Activated T-helper 1 cell treated with anti-CD3 and anti-CD28 coated beads, Interleukin-2, amount 50 U/mL, for 16 hours (primary cell): ENCODE measurements at places on chromosomes 6 and 20.

DNA sequence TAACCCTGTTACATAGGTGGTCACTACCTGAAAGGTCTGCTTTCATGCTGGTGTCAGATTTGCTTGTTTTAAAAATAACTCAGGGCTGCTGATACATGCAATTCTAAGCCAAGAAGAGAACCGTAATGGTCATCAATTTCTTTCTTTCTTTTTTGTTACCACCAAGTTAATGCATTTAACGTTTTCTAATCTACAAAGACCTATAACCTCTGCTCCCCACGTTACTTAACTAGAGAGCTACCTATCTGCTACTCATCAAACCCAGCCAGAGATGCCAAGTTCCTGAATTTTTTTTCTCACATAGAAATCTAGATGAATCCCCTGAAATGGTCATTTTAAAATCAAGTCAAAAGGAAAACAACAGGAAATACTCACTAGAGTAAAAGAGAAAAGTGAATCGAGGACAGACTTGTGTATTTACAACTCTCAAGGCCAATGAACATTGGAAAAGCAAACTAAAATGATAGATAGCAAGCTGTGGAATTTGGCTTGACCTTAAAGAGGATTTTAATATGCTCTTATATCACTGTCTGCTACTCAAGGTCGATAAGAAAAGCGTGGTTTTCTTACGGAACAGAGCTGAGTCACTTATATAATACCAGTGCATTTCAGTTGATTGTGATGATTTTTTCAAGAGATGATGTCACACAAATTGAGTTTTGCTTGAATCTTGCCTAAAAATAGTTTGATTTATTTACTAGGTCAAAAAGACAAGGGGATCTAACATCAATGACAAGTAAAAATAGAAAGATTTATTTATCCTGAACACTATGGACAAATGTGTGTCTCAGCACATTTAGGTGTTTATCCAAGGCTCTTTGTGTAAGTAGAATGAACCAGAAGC lies 67.9 kb downstream of the SGK1 start:
- DNase-seq, result no peak

DNA sequence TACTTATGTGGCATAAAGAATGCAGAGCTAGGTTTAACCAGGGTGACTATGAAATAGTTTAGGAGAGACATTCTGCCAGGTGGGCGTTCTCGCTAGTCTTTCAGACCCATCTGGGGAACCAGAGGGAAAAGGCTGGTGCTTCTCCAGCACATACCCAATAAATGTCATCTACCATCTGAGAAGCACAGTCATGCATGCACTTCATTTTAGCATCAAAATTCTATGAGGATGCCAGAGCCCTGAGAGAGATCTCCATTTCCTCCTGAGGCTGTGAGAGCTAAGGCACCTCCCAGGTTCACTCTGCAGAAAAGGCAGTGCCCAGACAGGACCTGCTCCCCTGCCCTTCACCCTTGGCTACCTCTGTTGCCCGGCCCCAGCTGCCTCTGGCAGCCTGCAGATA lies 231.7 kb upstream of the PRND start:
- DNase-seq, result no peak

- DNase-seq, result no peak
Measured at GRCh38 chr20:4632876-4633275, 88.8 kb upstream of the PRND start.

- no peak for DNase-seq
Measured at GRCh38 chr6:114312931-114313330, 29.9 kb downstream of the HS3ST5 start.

- no peak for DNase-seq
Measured at GRCh38 chr6:4347877-4348276, 212.5 kb upstream of the ECI2 start.

GRCh38 chr20:23190557-23190956 lies 104.4 kb upstream of the CD93 start:
- no peak for DNase-seq

DNA sequence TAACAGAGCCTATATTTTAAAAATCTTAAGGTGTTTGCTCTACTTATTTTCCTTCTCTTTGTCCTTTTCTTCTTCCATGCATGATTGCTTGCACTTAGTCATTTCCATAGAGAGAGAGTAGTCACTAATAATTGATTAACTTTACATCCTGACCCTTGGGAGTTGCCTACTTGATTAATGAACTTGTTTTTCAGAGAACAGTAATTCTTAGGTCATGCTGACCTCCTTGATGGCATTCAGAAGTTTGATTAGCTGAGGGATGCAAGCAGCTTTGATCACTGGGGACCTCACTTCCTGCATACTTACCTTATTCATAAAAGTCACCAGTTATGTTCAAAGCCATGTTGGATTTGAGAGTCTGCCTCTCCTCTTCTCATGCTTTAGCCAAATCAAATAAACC lies 715.6 kb upstream of the ID4 start:
- DNase-seq, result no peak

DNA sequence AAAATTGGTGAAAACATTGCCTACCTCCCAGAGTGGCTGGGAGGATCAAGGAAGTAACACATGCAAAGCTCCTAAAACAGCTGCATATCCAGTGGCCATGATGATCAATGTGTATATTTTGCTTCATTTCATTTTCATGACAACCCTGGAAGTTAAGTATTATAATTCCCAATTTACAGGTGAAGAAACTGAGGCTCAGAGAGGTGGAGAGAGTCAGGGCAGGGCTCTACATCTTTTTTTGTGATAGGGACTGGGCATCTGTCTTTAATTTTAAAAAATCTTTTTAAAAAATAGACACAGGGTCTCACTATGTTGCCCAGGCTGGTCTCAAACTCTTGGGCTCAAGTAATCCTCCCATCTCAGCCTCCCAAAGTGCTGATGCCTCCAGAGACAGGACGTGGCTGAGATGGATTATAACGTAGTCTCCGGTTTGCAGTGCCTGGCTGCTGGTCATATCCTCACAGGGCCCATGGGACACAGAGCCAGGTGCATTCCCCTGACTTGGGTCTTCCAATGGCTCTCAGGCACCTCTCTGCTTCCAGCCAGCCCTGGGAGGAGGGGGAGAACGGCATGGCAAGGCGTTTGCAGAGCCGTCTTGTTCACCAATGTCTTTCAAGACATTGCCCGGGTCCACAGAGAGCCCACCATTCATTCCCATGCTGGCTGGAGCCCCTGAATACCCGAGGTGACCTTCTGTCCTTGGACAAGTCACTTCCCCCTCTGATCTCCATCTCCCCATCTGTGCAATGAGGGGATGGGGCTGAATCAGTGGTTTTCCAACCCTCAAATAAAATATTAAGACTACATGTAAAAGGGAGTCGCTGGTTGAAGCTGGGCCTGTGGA lies 38.3 kb downstream of the HNF4A start:
- no peak for DNase-seq

GRCh38 chr6:160667639-160668481 lies 3.8 kb upstream of the LPA start:
- no peak for DNase-seq

GRCh38 chr6:166636191-166636933 lies 9.3 kb upstream of the RPS6KA2 start:
- no peak for DNase-seq

DNA sequence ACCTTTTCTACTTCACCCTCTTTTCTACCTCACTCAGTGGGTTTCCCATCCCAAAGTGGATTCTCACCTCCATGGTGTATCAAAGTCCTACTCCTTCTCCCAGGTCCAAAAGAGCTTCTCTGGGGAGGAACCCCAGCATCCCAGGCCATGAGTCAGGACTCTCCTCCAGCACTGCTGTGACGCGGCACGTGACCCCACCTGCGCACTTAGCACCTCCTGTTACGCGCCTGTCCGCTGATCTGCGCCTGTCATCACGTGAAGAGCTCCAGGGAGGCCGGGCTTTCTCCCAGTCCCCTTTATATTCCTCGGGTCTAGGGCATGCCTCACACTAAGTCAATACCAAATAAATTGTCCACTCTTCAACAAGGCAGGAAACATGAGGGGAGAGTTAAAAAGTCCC lies 226.9 kb upstream of the QKI start:
- no peak for DNase-seq

- no peak for DNase-seq
Measured at GRCh38 chr6:162684052-162684451, 43.5 kb downstream of the PRKN start.

GRCh38 chr20:13199279-13199678 lies 21.8 kb upstream of the ISM1 start:
- no peak for DNase-seq

- DNase-seq, result no peak
Measured at GRCh38 chr6:127078669-127079068, 39.8 kb upstream of the RSPO3 start.

GRCh38 chr20:11260611-11261010 lies 586.8 kb upstream of the JAG1 start:
- DNase-seq, result no peak

DNA sequence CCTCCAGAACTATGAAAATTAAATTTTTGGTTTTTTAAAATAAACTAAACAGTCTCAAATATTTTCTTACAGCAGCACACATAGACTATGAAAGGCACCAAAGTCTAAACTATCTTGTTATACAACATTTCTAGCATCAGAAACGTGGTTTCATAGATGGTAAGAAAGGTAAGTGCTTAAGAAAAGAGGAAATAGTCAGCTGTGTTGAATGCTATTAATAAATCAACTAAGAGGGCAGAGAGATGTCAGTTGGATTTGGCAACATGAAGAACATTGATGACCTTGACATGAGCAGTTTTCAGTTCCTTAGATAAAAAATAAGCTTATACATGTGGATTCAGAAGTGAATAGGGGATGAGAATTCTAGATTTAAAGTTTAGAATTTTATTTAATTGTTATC lies 113.6 kb downstream of the RFX6 start:
- no peak for DNase-seq

DNA sequence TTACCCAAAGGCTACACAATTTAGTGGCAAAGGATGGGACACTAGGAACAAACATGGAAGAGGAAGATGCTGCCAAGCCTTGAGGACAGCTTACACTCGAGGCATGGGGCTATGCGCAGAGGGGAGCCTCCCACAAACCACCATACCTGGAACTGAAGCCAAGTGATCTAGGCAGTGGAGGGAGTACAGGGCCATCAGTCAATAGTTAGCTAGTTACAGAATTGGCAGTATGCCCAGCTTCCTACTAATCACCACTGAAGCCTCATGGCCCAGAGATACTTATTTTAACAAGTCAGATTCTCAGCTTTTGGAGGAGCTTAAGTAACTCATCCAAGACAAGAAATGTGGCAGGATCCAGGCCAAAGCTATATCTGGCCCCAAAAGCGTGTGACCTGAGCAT lies 226.6 kb upstream of the MOCS1 start:
- DNase-seq, result no peak
